ENCODE measurements at places on chromosomes 3 and 15. TPM values are rescaled to one million over a fixed set of nuclear protein-coding genes. Genes with fewer than 3 reads are reported as not detected.

GRCh38 chr15:82647835-82648256, 683 bp upstream of the CPEB1 start:
- DNase-seq = no peak

DNA sequence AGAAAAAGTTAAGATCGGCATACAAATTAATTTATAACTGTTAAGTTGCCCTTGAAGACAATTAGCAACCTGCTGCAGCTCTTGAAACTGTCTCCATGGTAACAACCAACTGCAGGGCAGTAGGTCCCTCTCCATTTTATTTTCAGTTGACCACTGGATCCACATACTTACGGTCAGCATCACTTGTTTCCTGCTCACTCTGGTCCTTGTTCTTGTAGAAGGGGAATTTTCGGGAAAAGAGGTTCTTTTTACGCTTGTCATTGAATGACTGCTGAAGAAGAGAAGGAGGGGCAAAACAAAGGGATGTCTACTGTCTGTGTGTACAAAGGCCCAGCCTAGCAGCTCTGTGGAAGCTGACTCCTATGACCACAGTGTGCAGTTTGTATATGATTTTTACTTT, 46.8 kb upstream of the MELTF start:
- no peak for DNase-seq

DNA sequence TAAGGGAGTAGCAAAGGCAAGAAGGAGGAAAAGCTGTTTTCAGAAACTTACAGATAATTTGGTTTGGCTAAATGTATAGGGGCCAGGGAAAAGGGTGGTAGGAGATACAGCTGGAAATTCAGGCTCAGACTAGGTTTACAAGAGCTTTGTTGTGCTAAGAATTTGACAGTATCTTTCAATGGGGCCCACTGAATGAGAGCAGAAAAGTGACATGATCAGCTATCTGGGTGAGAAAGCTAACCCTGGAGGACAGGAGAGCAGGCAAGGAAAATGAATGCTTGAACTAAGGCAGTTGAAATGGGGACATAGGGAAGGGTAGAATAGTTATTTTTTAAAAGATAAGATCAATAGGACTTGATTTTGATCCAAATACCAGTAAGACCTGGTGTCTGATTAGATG, 2.8 kb upstream of the EIF4G1 start:
- no peak for DNase-seq

- no peak for DNase-seq
These were observed 128.7 kb upstream of the WNT5A start for GRCh38 chr3:55615694-55616295.

GRCh38 chr3:46714728-46715506, 2.8 kb downstream of the PRSS50 start:
- DNase-seq = no peak

GRCh38 chr3:76827701-76828226, 212.1 kb upstream of the ROBO2 start:
- DNase-seq = no peak

GRCh38 chr15:95086531-95087252, 855.3 kb downstream of the MCTP2 start:
- no peak for DNase-seq

GRCh38 chr3:151135541-151136337, 50.3 kb downstream of the MED12L start:
- no peak for DNase-seq

DNA sequence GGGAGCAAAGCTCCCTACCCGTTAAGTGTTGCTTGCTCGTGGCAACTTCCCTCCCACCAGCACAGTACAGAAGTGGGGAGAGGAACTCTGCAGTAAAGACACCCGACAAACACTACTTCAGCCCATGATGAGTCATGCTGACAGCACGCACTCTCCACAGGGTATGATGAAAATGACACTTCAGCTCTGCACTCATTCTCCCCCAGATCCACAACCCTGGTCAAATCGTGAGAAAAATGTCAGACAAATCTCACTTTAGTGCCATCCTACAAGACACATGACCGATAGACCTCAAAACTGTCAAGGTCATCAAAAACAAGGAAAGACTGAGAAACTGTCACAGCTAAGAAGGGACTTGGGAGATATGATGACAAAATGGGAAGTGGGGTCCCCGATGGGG, 278.9 kb downstream of the OCA2 start:
- DNase-seq = no peak

- DNase-seq = no peak
These were observed 159.3 kb upstream of the C2CD4B start for GRCh38 chr15:62324382-62324781.

- DNase-seq = no peak
These were observed 11.2 kb downstream of the SEC13 start for GRCh38 chr3:10309736-10310135.

GRCh38 chr15:87349181-87349580, 907.4 kb downstream of the NTRK3 start:
- DNase-seq = no peak

DNA sequence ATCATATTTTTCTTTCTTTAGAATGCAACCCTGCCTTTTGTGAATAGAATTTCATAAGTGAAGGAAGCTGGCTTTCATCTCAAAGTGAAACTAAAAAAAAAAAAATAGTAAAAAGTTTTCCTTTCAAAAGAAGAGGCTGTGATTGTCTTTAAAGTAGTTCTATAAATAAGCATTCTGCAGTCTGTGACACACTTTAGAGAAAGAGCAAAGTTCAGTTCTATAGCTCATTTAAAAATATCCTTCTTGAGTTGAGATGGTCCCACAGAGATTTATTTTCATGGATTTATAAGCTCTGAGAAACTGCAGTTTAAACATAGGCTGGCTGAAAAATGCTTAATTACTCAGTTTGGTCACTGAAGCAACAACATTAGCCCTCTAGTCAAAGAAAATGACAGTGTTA, 36.1 kb upstream of the CNTN6 start:
- DNase-seq = no peak

GRCh38 chr3:45164056-45164455, 17.9 kb upstream of the CDCP1 start:
- no peak for DNase-seq

ITIH4 gene
- 0.38 TPM for total RNA-seq

CDHR4 gene
- not detected for total RNA-seq

CATSPER2 gene
- 3.5 TPM for total RNA-seq

All from lower leg skin (tissue), 4 donors.